ENCODE measurements at places on chromosomes 7 and 10.

DNA sequence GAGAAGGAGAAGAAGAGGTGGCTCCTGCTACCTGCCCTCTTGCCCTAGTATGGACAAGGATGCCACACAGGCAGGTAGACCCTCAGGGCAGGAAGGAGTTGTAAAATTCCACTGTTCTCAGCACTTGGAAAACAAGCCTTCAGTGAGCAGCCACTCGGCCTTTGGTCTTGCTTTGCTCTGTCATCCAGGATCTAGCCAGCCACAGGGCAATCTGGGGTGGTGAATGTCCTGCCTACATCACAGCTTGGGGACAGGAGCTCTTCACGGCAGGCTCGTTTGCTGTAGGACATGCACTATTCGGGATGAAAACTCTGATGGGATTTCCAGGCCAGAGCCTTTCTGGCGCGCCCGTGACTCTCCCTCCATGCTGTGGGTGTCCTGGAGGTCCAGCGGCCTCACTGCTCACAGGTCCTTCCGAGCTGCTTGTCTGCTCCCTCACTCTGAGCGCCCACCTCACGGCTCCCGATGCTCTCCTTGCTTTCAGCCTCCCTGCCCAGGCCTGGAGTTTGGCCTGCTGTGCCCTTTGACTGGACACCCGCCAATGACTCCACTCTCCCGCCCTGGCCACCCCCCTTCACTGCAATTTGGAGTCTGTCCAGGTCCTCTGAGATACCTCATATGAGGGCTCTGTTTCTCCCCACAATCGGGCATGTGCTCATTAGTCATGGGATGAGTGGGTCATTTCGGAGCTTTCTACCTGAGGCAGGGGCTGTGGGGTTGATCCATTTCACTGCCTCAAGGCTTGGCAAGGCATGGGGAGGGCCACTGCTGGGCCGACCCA lies 227.2 kb upstream of the GRB10 start:
- peak; percentile 54 for DNase-seq

DNA sequence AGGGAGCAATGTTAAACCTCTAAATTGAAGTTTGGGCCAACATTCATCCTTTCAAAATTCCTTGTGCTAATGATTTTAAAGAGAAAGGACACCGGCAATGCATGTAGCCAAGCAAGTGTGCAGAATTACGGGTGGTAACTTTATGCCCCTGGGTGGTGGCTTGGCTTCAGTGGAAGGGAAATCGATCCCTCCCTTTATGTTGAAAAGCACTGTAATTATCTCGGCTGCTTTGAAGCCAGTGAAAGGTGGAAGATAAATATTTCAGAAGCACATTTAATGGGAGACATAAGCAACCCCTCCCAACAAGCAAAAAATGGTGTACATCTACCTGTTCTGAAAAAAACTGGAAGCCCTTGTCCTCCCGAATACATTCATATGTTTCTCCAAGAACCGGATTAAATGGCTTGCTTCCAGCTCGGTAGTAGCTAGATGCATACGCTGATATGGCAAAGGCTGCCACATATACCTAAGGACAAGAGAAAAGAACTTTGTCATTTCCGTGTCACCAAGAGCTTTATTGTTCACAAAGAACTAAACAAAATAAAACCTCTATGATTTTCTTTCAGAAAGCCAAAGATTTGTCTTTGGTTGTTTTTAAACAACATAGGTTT lies 73.3 kb upstream of the GSDME start:
- no peak for DNase-seq

DNA sequence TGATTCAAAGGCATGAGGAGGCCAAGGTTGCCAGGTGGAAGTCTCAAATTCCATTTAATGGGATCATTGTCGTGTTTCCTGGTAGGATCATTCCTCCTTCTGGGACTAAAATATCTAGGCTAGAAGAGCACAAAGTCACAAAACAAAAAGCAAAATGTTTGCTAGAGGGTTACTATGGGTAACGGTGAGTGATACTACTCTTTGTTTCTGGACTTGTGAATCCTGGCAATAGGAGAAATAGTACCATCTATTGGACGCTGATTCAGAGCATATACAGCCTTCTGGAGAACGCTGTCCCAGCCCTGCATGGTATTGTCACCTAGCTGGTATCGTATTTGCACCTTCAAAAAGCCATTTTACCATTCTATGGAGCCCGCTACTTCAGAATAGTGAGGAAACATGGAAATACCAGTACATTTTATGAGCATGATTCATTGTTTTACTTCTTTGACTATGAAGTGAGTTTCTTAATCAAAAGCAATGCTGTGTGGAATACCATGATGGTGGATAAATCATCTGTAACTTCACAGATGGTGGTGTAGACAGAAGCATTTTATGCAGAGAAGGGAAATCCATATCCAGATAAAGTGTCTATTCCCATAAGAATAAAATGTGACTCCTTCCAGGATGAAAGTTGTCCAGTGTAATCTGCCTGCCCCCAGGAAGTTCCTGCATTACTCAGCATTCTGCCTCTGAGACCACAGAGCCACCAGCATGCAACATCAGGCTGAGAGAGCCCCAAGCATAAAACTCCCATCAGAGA lies 361.0 kb downstream of the ETV1 start:
- DNase-seq, result peak; percentile 85

DNA sequence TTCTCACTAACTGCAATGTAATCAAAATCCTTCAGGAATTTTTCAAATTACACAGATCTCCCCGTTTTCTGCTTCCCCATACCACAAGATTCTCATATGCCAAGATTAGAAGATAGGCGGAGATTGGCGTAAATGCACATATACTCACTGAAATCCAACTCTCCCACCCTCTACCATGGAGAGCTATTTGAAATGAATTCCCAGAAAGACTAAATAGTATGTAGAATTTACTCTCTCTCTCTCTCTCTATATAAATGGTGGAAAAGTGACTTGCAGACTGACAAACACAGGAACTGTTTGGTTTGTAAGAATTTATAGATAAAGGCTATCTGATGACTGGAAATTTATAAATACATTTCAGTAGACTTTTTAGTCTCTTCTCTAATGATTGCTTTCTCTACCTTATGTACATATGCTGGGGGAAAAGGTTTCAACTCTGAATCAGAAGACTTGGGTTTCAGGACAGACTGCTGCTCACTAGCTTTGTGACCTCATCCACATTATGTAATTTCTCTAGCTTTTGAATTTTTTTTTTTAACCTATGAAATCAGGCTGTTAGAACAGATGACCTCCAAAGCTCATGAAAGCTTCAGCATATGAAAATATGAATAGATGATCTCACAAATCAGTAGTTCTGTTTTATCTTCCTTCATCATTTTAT lies 67.8 kb upstream of the CSTF2T start:
- no peak for DNase-seq

DNA sequence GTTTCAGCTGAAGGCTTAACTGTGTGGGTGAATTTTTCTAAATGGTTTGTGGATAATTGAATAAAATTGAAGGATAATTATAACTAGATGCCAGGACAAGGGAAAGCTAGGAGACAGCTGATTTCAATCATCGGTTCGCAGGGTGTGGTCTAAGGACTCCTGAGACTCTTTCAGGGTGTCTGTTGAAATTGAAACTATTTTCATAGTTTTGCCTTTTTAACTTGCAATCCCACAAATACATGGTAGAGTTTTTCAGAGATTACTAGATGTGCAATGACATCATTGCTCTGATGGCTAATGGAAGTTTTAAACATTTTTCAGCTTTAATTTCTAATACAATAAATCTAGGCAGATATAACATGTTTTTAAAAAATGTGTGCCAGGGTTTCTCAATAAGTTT lies 18.5 kb downstream of the TRUB1 start:
- no peak for DNase-seq

GRCh38 chr10:494149-494542 lies 195.3 kb downstream of the DIP2C start:
- DNase-seq, result no peak

DNA sequence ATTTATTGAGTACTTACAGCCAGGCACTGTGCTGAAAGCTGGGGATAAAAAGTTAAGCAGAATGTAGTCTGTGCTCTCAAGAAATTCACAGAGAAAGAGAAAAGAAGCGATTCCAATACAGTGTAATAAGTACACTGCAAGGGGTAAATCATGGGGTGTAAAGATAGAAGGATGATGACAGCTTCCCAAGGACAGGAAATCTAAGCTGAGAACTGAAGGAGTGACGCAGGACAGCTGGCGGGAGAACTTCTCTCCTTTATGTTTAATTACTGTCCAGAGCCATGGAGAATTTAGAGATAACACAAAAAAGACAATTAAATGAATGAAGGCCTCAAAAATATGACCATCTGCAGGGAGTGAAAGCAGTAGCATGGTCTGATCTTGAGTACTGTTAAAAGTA lies 34.8 kb downstream of the C7orf33 start:
- no peak for DNase-seq
